ENCODE measurements at places on chromosomes 3 and 15.

- DNase-seq: no peak
These were observed 783 bp downstream of the ITIH1 start for GRCh38 chr3:52777959-52778805.

GRCh38 chr3:188769831-188770230 lies 401.9 kb upstream of the TPRG1 start:
- no peak for DNase-seq

- DNase-seq: no peak
These were observed 35.1 kb downstream of the KY start for GRCh38 chr3:134615743-134616142.

GRCh38 chr3:50193286-50193685 lies 1.9 kb downstream of the GNAT1 start:
- no peak for DNase-seq

- DNase-seq: no peak
These were observed 178.6 kb upstream of the LYSMD4 start for GRCh38 chr15:99911816-99912215.

DNA sequence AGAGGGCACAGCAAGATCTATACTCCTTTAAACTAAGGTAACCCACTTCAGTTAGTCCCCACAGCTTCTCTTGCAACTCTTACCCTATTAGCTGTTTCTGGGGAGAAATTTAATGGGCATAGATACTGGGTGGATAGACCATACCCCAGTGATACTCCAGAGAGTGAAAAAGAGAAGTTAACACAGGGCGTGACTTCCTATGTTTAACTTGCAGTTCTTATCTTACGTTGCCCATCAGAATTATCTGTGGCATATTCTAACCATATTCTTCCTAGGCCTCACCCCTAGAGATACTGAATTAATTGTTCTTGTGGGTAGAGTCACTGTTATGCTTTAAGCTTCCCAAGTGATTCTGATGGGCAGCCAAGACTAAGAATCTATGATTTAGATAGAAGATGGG lies 485.4 kb upstream of the TPRG1 start:
- no peak for DNase-seq

GRCh38 chr15:29522373-29523276 lies 253.0 kb upstream of the NSMCE3 start:
- no peak for DNase-seq

GRCh38 chr3:160247766-160248165 lies 22.5 kb downstream of the C3orf80 start:
- DNase-seq: no peak

All from fibroblast of the conjunctiva (primary cell).